ENCODE measurements at places on chromosomes 2 and 18. TPM values are rescaled to one million over a fixed set of nuclear protein-coding genes. Genes with fewer than 3 reads are reported as not detected.

DNA sequence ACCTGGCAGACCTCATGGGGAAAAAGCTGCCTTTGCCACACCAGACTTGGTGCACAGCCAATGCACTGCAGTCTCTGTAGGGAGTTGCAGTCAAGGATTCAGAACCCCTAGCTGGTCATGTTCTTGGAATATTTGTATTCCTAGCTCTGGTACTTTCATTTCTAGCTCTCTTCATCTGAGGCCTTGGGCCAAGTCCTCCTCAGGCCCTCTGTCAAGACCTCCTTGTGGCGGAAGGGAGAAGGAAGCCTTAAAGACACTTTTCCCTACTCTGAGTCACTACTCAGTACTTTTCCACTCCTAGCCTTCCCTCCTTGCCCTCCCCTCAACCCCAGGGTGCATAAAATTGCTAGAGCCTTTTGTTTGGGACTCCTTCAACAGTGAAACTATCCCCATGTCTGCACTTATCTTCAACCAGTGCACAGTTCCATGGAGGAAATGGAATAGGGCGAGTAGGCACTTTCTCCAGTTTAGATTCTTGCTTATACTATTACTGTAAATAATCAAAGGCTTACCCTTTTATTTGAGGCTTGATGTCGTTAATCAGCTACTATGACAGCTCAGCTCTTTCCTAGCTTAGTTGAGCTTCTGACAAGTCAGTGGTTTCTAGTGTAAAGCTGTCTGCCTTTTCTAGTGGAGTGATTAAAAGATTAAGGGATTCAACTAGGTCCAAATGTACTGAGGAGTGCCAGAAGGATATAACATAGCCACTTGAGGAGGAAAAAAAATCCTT lies 15.8 kb downstream of the M1AP start:
- ATAC-seq: no peak

Gene CHRND
- not detected for total RNA-seq

Gene CRACDL
- 0.13 TPM for total RNA-seq

Gene CNTNAP5
- not detected for total RNA-seq

DNA sequence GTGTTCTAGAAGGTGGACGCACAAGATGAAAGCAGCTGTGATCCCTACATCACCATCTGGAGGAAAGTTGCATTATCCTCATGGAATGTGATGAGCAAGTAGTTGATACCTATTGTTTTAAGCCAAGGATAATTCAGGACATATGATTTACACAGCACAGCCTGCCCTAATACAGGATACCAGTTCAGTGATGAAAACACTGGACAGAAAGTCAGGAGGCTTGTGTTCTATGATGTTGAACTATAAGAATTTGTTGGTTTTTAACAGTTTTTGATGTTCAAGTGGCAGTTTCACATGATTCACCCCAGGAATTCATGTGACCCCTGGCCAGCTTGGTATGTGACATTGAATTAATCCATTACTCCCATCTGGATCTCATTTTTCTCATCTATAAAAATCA lies 6.2 kb upstream of the CHST10 start:
- no peak for ATAC-seq

Gene B3GNT7
- total RNA-seq: 0.19 TPM

- ATAC-seq: no peak
These were observed 125.2 kb upstream of the PIK3C3 start for GRCh38 chr18:41829647-41830516.

Gene TMEM87B
- 19.9 TPM for total RNA-seq

Gene AGXT
- not detected for total RNA-seq

DNA sequence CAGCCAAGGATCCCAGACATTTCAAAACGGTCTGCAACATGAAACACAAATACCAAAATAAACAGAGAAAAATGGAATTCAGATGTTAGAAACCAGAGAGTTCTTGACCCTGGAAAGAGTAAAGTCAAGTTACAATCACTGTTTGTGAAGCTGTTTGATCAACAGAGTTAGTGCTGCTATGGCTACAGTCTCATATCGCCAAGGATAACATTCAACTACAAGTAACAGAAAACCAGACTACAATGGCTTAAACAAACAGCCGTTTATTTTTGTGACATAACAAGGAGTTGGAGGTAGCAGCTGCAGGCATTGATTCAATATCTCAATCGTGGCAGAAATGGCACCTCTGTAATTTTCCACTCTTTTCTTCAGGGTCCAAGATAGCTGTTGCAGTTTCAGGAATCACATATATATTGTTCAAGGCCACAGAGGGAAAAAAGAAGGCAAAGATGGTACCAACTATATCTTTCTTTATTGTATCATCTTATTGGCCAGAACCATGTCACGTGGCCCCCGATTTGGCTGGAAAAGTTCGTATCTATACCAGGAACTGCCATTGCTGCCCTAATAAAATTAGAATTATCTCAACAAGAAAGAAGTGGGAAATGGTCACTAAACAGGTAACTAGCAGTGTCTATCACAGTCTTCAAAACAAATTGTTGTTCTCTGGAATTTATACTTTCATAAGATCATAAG lies 17.7 kb upstream of the HNRNPLL start:
- no peak for ATAC-seq

DNA sequence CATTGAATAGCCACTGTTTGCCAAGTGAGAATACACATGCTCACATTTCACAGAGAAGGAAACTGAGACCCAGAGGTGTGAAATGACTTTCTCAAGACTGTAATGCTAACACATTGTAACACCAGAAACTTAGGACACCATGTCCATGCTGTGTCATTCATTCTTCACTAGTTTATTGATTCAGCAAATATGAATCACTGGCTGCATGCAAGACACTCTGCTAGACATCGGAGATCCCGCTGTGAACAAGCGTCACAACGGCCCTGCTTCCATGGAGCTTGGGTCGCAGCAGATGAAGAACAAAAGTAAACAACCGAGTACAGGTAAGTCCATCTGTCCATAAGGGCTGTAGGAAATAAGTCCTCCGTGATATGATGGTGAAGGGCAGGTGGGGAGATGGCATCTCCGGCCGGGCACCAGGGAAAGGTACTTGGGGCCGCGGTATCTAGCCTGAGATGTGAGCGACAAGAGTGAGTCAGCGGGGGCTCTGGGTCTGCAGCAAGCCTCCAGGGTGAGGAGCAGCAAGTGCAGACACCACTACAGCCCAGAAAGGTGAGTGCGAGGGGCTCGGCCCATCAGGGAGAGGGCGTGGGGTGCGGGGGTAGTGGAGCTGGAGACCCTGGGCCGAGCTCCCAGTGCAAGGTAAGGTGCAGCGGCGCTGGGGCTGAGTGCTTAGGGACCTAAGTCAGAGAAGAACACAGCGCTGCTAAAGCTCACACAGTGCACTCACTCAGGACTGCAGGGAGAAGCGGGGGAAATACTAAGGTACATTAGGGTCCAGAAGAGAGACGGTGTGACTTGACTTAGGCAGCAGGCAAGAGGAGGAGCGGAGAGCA lies 391.2 kb downstream of the FBXO15 start:
- ATAC-seq: no peak

DNA sequence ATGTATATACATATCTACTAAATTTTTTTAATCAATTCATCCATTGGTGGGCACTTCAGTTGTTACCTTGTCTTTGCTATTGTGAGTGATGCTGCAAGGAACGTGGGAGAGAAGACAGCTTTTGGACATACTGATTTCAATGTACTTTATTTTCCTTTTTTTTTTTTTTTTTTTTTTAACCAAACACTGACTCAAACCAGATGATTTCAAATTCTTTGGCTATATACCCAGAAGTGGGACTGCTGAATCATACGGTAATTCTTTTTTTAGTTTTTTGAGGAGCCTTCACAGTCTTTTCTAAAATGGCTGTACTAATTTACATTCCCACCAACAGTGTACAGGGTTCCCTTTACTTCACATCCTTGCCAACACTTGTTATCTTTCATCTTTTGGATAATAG lies 204.7 kb downstream of the INSIG2 start:
- no peak for ATAC-seq

DNA sequence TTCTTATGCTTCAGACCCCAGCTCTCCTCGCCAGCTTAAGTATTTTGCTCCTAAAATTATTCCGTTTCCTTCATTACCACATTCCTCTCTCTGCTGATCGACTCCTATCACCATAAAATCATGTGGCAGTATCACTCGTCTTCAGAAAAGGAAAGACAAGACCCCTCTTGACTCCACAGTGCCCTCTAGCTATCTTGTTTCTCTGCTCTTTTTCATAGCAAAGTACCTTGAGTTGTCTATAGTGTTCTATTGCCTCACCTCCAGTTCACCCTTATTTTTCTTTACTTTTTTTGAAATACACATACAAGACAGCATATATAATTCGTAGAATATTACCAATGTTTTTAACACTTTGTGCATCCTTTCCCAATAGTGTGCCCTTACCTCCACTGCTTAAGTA lies 273.2 kb upstream of the SIX3 start:
- no peak for ATAC-seq

Gene TPGS2
- total RNA-seq: 53.9 TPM

DNA sequence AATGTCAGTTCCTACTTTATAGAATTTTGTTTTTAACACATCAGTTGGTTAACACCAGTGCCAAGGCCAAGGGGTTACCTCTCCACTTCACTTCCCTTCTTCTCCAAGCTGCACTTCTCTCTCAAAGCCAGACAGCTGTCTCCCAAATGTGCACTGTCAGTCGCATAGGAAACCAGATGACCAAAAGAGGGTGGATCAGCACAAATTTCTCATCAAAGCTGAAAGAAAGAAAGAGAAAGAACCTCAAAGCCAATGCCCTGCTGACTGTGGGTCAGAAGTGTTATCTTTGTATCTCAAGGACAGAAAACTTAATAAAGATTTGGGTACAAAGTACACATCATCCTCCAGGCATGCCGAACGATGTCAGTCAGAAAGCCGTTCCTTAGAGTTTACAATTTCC lies 32.2 kb downstream of the SPATS2L start:
- no peak for ATAC-seq

GRCh38 chr2:13197248-13197647 lies 480.5 kb downstream of the TRIB2 start:
- ATAC-seq: no peak

DNA sequence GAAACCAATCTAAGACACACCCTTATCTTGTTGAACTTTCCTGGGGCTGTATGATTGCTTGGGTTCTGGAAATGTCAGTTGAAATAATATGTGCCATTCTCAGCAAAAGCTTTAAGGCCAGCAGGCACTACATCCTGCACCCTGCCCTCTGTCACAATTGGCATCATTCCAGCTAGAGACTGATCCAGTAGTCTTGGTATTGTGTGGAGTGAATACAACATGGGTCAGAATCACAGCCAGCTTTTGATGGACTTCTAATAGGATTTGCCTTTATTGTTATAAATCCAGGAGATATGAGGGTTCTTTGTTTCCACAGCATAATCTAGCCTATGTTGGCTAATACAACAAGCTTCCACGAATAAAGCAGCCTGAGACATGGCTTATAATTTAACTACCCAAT lies 617.0 kb upstream of the CDH2 start:
- ATAC-seq: no peak

DNA sequence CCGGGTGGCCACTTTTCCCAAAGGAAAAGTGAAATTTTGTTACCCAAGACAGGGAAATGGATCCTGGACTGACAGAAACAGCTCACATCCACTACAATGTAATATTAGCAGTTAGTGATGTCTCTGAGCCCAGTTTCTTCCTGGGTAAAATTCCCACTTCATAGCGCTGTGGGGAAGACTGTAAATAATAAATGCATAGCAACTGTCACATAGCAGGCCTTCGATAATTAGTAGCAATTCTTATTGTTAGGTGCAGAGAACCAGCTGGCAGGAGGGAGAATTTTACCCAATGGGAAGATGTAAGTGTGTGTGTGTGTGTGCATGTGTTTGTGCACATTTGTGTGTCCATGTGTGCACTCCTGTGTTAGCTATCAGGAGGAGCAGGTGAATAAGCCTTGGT lies 221.5 kb downstream of the SLC4A3 start:
- no peak for ATAC-seq

- no peak for ATAC-seq
These were observed 3.9 kb upstream of the TMBIM1 start for GRCh38 chr2:218296200-218296599.

Gene VRK2
- 14.3 TPM for total RNA-seq

DNA sequence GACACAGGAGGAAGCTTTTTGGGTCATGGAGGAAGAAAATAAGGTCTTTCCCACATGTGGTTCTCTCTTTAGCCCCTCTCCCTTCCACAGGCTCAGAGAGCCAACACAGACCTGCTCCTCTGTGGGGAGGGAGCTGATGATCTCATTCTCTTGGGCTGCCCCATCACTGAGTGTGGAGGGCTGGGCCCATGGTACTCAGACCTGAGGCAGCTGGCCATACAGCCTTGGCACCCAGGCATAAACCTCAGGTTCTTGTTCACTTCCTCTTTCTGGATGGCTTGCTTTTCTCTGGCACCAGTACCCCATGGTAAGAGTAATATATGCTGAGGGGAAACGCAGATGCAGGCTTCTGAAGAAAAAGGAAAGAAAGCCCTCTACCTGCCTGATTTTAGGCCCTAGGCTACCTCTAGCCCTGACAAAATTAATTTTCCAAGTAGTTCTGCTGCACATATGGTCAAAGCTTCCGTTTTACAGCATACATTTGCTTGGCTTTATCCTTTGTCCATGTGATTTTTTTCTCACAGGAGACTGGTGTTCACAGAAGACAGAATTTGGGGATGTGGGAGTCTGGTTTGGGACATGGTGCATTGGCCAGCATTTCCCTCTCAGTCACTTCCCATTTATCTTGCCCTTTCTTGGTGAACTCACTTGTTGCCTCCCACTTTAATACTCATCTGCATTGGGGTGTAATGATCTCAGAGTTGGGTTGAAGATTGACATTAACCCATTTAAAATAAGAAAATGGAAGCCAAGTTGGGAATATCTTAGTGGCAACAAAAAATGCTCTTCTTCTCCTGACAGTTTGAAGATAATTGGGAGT lies 11.1 kb downstream of the DHRS9 start:
- ATAC-seq: no peak

DNA sequence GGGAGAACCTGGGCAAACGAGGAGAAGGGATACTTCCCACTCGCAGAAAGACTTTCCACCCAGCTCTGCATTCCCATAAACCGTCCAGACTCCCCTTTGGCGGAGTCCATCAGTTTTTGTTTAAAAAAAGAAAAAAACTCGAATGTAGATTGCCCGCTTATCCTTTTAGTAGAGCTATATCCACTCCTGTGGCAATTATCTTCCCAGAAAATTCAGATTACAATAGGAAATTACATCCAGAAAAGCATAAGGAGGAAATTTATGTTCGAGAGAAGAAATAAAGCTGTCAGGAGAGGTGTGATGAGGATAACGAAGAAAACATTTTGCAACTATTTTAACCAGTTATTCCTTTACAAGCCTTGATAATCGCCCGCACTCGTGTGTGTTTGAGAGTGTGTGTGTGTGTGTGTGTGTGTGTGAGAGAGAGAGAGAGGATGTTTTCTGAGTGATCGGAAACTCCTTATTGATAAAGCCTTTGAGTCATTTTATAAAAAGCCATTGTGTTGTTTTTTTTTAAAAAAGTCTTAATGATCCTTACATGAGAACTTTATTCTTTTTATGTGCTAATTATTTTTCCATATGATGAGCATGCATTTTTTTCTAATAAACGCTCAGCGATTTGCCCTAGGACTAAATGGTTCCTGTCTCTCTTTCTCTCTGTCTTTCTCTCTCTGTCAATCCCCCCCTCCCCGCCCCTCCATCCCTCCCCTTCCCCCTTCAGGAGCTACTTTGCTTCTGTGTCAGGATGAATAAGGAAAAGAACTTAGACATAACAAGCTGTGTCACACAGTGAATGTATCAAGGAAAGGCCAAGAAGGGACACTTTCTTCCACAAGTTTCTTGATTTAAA lies 1.1 kb upstream of the PPP3R1 start:
- no peak for ATAC-seq

- ATAC-seq: no peak
These were observed 17.2 kb downstream of the SESTD1 start for GRCh38 chr2:179247318-179248023.

Gene ZEB2
- total RNA-seq: 44.1 TPM
